ENCODE measurements at places on chromosomes 1 and 21.

DNA sequence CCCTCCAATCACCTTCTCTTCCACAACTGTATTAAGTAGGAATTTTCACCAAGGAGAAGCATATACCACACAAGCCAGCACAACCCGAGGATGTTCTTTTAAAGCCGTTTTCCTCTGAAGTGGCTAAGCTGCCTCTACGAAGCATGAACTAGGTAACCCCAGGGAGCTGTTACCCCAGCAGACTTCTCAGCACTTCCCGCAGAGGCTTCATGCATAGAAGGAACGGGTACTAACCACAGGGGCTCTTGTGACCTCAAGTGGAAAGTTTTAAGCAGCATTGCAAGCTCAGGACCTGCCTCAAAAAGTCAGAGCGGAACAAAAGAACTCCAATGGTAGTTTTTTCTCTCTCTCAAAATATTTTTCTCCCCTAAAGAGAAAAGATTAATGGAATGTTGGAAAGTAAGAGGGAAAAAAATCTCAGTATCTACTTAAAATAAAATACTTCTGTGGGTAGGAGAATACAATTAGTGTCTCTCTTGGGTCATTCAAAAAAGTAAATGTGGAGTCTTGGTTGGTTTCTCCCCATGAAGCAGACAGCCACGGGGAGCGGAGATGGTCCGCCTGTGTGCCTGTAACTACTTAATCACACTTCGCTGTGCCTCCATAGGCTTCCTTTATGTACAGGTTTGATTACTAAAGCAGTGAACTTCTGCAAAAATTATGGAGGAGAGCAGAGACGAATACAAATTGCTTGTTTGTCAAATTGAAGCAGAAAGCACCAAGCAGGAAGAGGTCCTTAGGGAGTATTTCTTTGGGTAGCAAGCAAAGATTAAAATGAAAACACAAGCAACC lies 40.9 kb downstream of the STX6 start:
- DNase-seq, result peak; percentile 14

DNA sequence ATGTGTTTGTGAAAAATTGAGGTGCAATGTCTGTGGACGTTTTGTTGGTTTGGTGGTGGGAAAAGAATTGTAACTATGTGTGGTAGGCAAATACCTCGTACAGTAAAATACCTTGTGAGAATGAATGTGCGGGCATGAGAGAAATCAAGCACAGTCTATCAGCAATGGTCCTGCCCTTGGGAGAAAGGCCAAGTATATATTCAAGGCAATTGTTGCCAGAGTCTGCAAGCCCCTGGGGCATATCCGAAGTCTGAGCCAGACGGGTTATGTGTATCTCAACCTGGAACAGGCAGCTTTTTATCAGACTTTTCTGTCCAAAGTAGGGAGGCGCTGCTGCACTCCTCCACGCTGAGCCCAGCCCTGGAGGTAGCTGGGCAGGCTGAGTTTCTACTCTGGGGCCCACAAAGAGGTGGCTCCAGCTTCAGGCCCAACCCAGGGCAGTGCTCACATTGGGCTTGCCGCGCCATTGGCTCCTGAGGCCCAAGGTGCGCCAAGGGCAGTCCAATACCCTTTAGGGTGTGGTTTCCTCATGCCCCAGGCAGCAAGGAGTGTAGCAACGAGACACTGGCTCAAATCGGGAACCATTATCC lies 9.4 kb upstream of the GNL2 start:
- no peak for DNase-seq

DNA sequence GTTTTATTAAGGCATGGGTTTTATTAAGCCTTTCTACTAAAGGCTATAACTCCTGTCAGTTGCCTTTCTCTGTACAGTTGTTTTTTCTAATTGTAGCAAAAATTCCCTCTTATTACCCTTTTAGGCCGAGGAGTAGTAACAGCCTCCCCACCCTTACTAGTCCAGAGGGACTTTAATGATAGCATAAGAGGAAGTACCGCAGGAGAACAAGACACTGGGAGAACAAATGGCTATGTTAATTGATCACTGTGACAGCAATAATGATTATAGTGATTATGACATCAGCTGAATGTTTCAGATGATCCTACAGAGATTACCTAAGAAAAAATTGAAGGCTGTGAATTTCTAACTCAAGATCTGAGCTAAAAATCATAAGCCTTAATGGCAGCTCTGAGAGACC lies 383.0 kb upstream of the PTBP2 start:
- DNase-seq, result no peak

DNA sequence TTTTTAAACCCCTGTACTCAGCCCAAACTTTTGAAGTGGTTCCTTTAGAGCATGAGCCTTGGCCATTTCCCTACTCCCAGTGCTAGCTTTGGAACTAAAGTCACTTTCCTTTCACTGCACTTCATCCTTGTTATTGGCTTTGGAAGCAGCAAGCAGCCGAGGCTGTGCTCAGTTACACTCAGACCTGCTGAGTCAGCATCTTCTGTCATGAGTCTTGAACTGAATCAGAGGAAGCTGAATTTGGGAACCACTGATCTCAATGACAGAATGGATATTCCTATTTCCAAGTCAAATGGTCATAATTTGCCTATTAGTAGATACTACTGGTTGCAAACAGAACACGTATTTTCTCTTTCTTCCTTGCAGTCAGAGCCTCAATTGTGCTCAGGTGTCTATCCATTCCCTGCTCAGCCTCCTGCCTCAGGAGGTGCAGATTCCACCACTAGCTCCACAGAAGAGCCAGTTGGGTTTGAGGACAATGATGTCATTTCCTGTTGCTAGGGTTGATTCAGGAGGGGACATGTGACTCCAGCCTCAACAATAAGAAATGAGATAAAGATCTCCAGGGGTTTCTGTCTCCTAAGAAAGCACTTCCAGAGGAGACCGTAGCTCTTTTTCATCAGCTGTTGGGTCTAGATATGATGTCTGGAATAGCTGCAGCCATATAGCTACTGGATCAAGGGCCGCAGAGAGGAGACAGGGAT lies 44.9 kb upstream of the NTPCR start:
- DNase-seq, result no peak

- no peak for DNase-seq
Observed at GRCh38 chr21:44029460-44030087, 17.5 kb downstream of the TRAPPC10 start.

GRCh38 chr1:77781683-77782082 lies 2.2 kb downstream of the MIGA1 start:
- no peak for DNase-seq

- DNase-seq, result peak; percentile 53
Observed at GRCh38 chr1:9628541-9629444, 22.7 kb upstream of the PIK3CD start.

DNA sequence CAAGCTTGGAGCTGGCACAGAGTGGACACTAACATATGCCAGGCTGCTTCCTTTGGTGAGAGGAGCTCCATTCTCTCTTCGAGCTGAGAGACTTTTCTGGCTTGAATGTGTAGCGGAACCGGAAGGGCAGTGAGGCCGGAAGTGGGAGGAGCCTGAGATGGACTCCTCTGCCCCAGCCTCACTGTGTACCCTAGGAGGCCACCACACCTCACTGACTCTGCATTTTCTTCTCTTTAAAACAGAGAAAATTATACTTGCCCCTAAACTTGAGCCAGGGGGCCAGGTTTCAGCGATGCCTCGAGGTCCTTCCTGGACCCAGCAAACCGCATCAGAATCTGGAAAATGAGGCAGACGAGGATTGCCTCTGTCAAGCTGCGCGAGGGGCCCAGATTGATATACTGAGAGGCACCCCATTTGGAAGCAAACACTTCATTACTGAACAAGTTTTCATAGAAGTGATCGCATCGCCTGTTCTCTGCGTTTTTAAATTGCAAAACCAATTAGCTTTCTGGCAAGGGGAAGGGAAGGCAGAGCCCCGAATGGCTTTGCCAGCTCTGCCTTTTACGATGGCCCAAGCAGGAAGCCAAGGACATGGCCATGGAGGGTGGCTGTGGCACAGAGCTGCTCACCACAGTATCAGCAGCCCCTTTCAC lies 708.1 kb downstream of the PTPRU start:
- DNase-seq, result no peak

DNA sequence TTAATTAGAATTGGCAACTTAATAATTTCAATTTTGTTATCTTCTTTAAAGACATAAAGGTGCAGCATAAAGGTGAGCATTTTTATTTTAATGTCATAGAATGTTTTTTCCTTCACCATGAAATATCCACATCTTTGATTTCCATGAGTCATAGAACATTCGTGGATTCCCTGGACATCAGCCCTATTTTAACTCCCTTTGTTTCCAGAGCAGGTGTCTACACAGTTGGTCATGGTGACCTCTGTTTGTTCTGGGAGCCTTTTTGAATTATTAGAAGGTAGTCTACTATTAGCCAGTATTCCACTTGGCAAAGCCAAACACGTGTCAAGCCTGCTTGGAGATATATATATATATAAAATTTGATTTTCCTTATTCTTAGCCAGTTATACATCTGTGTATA lies 572.9 kb downstream of the LTN1 start:
- DNase-seq, result no peak

DNA sequence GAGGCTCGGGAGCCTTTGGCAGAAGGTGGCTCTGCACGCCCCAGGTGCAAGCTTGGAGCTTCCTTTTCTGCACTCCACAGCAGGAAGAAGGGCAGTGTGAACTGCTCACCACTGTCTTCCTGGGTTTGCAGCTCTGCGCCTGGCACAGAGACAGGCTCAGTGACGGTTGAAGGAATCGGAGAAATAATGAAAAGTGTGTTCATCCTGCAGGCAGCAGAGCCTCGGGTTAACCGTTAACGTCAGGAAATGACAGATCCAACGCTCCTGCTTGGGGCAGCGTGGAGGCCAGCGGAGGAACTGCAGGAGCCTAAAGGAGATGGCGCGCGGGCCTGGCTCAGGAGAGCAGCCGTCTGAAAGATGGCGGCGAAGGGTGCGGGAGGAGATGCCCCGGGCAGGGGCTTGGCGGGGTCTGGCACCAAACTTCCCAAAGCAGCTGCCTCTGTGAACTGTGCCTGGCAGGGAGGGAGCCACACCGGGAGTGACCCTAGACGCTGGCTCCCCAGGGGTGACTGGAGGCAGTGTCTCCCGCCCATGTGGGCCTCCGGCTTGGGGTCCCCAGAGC lies 10.9 kb upstream of the SAMD11 start:
- no peak for DNase-seq

GRCh38 chr1:78092643-78093042 lies 46.9 kb downstream of the GIPC2 start:
- no peak for DNase-seq

DNA sequence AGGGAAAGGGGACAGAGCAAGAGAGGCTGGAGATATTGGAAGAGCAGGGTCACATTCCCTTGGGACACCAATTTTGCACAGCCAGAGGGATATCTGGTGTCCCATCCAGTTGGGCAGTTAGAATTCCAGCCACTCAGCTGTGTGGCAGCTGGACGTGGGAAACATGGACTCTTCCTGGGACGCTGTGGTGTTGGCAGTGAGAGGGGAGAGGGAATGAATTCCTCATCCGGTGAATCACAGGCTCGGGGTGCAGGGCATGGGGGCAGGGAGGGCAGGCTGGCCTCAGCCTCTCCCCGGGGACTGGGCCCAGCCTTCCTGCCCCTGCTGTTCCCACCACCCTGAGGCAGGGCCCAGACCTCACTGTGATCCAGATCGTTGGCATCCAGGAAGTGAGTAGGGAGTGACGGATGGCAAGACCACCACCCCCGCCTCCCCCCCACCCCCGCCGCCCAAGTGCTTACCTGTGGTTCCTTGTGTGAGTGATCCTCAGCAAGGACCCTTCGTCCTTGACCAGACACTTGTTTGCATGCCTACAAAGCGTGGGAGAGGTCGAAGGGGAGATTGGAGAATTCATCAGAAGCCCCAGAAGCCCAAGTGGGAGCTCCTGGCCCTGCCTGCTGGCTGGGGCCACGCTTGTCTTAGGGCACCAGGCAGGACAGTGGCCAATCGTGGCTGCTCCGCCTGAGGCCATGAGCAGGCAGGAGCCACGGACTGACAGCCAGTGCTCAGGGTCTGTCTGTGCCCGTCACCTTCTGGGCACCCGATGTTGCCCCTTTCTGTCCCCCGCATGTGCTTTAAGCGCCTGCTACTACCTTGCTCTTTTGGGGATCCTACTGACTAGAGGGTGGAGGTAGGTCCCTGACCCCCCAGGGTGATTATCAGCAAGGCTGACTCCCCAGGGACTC lies 8.7 kb downstream of the WNT3A start:
- DNase-seq, result no peak

DNA sequence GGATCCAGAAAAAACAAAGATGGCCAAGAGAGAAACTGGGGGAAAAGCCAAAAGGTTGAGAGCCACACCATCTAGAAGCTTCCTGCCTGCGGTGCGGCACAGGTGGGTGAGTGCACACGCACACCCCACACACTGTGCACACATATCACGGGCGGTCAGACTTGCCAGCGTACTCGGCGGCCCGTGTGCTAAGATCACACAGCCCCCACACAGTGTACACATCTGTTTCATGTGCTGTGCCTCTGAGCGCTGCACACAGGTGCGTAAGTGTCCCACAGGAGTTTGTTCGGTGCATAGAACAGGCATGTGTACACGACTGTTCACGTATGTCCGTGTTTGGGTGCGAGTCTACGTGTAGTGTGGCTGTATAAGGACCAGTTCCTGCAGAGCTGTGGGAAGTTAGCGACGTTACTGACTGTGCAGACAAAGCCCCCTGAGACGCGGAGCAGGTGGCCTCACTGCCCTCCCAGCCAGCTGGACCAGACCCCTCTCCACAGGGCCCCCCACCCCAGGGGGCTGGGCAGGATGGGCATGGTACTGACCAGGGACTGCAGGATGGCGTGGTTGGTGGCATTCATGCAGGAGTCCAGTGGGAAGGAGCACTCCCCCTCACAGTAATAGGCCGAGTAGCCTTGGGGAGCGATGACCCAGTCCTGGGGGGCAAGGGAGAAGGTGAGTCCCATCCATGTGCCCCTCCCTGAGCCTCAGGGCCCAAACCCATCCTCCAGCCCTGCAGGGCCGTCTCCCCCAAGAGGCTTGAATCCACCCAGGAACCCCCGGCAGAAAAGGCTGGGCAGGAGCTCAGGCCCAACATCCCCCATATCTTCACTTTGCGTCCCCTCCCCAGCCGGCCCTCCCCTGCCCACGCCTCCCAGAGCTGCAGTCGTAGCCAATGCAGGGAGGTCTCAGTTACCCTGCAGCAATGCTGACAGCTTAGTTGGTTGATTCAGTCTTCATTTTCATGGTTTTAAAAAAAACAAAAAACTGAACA lies 8.3 kb downstream of the OXCT2 start:
- DNase-seq, result no peak

DNA sequence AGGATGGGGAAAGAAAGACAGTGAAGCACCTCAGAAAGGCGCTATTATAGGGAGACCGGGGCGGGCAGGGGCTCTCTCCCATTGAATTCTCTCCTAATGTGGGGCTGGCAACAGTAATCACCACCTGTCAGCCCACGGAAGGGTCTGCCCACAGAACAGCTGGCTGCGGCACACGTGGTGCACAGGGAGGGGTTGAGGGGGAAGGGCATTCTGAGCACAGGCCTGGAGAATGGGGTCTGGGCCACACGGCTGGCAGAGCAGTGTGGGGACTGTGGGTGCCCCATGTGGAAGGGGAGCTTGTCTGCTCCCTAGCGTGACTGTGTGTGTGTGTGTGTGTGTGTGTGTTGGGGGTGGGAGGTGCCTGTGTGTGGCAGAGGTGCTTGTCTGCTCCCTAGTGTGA lies 4.1 kb downstream of the OLFML3 start:
- no peak for DNase-seq

- DNase-seq, result no peak
Observed at GRCh38 chr1:209080170-209080781, 503.2 kb upstream of the CAMK1G start.
